ENCODE measurements at places on chromosomes 3 and 15.

DNA sequence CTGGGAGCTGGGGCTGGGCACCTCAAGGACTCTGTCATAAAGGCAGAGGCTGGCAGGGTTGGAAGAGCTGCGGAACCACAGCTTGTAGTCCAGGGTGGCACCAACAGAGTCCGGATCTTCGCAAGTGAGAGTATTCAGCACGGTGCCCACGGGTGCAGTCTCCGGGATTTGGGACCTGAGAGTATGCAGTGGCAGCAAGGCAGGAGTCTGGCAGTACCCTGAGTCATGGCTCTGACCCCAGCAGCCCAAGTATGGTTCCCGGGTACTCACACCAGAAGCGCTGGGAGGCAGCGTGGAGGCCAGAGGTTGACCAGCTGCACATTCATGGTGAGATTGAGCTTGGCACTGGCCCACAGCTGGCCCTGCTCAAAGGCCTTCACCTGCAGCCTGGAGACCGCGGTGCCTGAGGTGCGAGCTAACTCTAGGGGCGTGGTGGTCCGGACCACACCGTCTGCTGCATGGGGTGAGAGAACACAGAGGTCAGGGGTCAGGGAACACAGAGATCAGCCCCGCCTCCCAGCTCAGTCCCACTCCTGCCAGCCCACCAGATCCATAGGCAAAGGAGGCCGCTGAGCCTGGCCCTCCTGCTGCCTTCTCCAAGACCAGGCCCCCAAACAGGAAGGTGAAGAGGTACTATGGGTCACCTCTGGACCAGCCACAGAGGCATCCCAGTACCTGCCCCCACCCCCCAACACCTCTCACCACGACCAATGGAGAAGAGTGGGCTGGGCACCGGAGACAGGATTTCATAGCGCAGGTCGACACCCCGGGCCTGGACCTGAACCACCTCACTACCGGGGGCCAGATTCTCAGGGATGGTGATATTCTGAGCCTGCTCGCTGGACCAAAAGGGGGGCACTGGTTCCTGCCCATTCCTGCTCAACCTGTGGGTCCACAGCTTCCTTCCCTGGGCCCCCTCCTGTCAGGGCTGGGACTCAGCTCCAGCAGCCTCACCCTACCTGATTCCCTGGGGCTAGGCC, 4.5 kb downstream of the CDHR4 start:
- no peak for DNase-seq

- DNase-seq: no peak
Measured at GRCh38 chr3:167228135-167228534, 152.0 kb downstream of the ZBBX start.

DNA sequence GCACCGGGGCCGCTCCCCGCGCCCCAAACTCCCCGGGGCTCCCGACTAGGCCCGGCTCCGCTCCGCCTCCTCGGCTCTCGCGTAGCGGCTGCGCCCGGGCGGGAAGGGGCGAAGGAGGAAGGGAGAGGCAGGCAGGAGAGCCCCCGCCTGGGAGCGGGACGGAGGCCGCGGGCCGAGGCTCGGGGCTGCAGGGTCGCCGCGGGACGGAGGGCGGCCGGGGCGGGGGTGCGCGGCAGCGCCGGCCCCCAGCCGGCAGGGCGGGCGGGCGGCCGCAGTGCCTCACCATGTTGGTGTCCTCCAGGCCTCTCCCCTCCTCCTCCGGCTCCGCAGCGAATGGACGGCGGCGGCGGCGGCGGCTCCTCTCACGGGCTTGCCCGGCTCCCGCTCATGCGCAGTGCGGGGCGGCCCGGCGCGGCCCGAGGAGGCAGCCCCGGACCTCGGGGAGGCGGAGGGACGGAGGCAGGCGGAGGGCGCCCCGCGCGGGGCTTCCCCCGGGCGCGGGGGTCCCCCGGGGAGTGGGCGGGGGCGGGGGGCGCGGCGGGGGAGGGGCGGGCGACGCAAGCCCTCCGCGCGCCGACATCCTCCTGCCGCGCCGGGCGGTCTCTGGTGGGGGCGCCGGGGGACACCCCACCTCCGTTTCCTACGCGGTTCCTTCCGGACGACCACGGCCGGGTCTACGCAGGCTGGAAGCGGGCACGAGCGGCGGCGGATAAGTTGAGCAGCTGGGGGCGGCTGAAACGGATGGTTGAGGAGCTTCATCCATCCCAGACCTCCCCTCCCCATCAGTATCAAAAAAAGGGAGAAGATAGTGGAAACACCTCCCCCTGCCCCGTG, at the start of gene DCUN1D1:
DCUN1D1 (minus strand) TSS at position 335 of the 834 bp plus-strand sequence; CDS start at position 286, 49 bp downstream.
- DNase-seq: peak; percentile 76

GRCh38 chr15:26098801-26099200, 235.7 kb upstream of the ATP10A start:
- no peak for DNase-seq

GRCh38 chr15:58114812-58115211, 23.4 kb upstream of the AQP9 start:
- no peak for DNase-seq

DNA sequence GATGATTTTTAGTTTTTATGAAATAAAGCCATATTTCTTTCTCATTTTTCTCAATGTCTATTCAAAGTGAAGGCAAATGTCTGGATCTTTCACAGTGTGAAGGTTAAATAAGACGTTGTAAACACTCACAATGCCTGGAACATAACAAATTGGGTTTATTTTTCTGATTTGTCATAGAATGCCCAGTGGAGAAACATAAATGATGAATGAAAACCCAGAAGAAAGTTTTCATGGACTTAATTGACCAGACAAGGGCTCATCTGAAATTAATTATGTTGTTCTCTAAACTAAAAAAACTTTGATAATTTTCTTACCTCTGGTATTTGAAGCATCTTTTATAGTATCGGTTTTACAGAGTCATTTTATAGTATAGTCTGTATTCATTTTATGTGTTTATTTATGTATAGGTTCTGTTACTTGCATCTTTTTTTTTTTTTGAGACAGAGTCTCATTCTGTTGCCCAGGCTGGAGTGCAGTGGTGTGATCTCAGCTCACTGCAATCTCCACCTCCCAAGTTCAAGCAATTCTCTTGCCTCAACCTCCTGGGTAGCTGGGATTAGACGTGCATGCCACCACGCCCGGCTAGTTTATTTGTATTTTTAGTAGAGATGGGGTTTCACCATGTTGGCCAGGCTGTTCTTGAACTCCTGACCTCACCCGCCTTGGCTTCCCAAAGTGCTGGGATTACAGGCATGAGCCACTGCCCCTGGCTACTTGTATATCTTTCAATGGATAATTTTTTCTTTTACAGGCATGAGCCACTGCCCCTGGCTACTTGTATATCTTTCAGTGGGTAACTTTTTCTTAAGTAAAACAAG, 15.1 kb upstream of the BNIP2 start:
- no peak for DNase-seq

DNA sequence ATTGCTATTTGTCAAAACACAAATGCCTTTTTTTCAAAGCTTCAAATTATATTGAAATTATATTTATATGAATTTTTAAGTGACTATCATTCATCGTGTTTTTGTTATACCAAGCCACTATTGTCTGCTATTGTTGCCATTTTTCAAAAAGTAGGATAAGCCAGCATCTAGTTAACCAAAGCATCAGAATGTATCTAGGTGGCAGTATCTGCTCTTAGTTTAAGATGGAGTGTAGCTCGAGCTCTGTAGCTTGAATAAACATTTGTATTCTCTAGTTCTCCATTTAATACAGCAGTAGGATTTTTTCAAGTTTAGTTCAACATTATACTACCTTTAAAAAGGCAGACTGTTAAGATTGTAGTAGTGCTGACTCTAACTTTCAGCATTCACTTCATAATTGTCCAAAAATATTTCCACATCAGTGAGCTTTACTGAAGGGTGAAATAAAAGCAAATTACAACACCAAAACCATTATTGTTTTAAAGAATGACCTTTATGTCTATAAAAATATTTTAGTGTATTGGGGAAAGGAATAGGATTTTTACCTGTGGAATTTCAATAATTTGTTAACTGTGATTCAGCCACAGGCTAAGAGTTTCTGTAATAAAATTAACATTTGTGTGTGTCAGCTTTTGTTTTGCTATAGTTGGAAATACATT, 19.6 kb upstream of the C15orf61 start:
- no peak for DNase-seq

GRCh38 chr3:78141269-78141668, 1101.4 kb downstream of the ROBO2 start:
- no peak for DNase-seq

GRCh38 chr15:61724251-61724939, 335.9 kb downstream of the VPS13C start:
- DNase-seq: no peak

- DNase-seq: peak; percentile 2
Measured at GRCh38 chr15:89130201-89130600, 41.9 kb downstream of the ABHD2 start.

DNA sequence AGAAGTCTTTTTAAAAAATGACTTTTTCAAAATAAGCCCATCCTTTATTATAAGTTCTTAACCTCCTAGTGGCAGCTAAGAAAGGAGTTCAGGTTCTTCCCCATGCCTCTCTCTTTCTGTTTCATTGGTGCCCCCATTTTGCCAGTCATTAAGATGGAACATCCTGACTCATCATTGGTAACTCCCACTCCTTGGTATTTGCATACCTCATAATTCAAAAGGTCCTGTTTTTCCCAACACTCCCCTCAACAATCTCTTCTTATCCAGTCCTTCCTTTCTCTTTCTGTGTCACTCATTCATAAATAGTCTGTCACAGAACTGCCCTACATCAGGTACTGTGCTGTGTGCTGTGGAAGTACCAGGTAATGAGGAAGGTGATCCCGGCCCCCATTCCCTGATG, 394.0 kb downstream of the FOXP1 start:
- DNase-seq: no peak

DNA sequence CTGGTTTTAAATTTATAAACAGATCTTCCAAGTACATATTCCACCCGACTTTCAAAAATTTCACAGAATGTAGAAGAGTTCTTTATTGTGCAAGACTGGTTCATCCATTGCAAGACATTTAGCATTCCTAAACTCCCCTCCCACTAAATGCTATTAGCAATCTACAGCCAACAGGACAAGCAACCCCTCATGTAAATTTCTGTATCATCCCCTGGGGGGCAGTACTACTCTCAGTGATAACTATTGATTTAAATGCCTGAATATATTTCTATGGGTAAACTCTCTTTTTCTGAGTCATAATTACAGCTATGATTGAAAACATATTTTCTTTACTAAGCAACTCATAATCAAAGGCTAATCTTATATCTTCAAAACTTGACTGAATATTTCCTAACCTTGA, 10.7 kb upstream of the SLC15A2 start:
- no peak for DNase-seq

DNA sequence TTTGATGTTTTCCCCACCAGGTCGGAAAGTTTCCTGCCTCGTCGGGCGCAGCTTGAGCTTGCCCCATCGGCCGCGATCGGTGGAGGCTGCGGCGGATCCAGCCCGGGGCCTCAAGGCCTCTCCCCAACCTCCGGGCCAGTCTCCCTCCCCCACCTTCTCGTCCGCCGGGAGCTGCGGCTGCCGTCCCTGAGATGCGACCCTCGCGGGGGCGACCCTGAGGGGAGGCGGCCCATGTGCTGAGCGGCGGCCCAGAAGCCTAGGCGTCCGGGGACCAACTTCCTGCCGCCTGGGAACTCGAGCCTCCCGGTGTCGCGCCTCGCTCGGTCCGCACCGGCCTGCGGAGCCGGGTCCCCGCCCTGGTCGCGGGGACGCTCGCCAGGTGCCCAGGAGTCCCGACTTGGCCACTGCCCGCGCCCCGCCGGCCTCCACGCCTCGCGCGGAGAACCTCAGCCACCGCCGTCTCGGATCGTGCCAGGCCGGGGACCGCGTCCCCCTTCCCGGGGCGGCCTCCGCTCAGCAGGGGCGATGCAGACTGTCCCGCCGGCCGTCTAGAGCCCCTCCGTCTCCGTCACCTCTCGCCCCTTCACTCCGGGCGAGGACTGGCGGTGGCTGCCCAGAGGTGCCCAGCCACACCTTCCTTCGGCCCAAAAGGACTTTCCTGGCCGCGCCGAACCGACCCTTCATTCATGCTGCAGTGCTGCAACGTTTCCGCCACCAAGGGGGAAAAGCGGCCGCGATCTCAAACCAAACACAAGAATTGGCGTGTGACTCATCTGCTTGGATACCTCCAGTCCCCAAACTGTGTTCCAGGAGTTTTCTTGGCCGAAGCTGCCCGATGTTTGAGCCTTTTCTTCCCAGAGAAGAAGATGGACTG, 656 bp downstream of the SLMAP start:
- peak; percentile 27 for DNase-seq

- DNase-seq: no peak
Measured at GRCh38 chr3:104632521-104632920, 734.2 kb upstream of the ALCAM start.

DNA sequence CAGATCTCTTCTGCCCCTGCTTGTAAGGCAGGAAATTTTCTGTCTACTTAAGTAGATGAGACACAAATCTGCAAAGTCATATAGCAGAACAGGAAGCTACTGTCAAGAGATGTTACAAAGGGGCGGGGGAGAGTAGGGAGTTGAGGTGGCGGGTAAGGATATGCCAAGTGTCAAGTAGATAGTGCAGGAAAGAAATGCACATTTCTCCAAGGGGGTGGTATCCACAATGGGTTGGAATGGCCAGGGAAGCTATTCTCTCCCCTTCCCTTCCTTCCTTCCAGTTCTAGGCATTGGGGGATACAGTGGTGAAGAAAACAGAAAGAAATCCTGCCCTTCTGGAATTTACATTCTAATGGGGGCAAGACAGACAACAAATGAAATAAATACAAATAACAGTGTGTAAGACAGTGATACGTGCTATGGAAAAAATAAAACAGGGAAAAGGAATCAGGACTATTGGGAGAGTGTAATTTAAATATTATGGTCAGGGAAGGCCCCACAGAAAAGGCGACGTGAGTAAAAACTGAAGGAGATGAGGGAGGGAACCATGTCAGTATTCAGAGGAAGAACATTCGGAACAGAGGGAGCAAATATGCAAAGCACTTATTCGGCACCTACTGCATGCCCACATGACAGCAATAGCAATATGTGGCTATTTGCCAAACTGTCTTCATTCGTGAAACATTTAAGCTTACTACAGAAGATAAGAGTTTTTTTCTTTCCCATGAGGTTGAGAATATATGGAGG, 42.8 kb upstream of the RNU6-1 start:
- DNase-seq: no peak

DNA sequence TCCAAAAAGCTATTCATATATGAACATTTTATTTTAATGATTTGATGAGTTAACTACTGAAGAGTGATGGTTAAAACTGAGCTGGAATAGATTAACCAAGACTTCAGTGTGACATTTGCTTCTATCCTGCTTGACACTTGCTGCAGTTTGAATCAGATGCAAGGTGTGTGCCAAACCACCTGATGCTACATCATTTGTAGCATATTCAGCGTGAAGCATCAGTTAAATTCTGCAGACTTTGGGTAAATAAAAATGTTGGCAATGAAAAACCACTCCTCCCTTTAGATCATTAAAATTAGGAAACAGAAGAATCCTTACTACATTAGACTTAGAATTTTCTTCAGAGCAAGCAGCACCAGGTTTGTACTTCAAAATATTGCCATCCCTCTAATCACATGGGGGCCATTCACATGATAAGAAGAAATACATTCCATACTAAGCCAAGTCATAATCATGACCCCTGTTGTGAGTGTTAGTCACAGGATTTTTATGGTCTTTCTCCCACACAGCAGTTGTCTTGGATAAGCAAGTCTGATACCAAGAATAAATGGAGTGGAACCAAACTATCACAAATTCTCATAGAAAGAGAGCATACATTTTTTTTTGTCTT, 160.7 kb upstream of the TNIK start:
- DNase-seq: no peak
